ENCODE measurements at places on chromosomes 1 and 21. TPM values are rescaled to one million over a fixed set of nuclear protein-coding genes. Genes with fewer than 3 reads are reported as not detected.
A peak's percentile ranks its signal among the peaks of the same experiment; 100 is the strongest.

Gene OR2T2
- not detected for total RNA-seq

Gene LAMC2
- 3.3 TPM for total RNA-seq

Gene PRAMEF6
- total RNA-seq: not detected

Gene KRTAP13-2
- not detected for total RNA-seq

Gene CA14
- not detected for total RNA-seq

Gene LIPI
- total RNA-seq: not detected

DNA sequence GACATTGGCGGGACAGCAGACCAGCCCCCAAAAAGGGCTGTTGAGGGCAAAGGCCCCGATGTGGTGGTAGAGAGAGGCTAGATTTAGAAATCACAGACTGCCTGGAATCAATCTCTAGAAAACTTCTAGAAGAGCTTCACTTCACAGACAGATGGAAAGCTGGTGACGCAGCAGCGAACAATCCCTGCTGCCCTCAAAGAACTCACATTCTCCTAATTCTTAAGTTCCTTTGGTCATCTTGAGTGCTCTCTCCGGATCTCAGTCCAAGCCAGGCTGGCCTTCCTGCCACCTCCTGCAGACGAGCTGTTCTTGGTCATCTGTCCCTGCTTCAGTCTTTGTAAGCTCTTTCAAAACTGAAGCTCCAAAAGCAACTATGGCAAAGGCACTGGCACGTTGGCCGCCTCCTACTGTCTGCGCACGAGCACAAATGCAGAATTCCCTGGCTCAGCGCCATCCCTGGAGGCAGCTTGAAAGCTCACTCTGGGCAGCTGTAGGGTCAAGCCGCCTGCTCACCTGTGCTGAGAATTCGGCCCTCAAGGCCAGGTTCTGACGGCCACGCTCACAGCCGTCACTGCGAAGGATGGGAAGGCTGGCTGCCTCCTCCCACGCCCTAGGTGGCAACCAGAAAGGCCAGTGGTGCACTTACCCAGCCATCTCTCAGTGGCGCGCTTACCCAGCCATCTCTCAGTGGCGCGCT is 110.6 kb downstream of the NPHP4 start:
- peak; percentile 48 for DNase-seq

DNA sequence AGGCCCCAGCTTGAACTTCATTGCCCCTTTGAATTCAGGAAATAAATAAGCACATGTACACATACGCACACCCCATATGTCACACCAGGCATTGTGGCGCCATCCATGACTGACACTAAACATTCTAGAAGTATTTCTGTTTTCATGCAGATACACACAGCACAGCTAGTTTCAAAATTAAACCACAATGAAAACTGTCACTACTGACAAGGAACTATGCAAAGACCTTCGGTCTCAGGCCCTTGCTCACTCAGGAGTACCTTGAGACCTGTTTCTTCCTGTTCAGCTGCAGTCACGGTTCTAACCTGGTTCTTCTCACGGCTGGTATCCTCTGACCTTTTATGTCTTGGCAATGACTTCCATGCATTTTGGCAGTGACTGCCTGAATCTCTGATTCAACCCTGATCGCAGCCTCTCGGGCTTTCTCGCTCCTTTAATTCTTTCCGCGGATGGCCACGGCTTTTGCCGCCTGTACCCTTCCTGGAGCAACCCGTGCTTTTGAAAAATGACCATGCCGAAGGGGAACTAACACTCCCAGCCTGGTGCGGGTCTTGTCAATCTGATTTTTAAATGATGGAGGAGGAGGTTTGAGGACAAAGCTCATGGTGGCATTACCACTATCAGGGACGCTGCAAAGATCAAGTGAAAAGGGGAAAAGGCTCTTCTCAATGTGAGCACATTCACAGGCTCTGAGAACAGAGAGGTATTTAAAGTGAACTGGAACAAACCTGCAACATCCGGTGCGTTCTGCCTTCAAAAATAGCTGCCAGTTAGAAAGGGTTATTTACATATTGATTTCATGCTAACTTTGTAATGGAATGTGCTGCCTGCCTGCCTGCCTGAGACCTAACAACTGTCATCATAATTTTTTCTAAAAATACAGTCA is 384.6 kb downstream of the RRAGC start:
- DNase-seq: no peak

- peak; percentile 69 for DNase-seq
Observed at GRCh38 chr1:154912755-154913154, 23.8 kb downstream of the PMVK start.

- no peak for DNase-seq
Observed at GRCh38 chr1:56432166-56432971, 147.0 kb downstream of the PLPP3 start.

DNA sequence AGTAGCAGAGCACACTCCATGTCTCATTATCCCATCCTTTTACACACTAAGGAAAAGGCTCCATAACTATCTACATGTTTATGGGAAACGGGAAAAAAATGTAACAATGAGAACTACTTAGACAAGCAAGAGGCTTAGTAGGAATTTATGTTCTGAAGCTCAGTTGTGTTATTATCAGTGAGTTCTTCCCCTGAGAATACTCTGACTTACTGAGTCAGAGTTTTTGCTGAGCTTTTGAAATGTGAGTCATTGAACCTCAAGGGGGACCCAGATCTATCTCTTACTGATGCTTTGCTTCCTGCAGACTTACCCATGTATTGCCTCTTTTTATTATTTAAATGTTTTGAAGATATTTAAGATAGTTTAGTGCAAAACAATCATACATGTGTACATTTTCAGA is 20.1 kb downstream of the CFHR5 start:
- DNase-seq: peak; percentile 71

- peak; percentile 58 for DNase-seq
Observed at GRCh38 chr1:46523496-46524353, 27.7 kb downstream of the KNCN start.

- no peak for DNase-seq
Observed at GRCh38 chr1:150575072-150575489, 4.3 kb downstream of the MCL1 start.

DNA sequence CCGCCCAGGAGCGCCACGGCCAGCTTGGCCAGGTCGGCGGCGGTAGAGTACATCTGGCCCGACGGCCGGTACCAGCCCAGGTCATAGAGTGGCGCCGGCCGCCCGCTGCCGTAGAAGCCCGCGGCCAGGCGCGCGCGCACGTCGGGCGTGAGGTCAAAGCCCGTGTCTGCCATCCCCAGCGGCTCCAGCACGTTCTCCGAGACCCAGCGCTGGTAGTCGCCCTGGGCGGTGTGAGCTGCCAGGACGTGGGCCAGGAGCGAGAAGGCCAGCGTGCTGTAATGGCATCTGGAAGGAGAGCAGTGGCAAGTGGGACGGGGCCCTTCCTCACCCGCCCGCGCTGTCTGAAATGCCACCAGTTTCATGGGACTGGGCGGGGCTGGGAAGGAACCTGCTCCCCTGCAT is 18.9 kb downstream of the LACTBL1 start:
- no peak for DNase-seq

GRCh38 chr1:30171537-30172298 is 551.7 kb downstream of the MATN1 start:
- no peak for DNase-seq

DNA sequence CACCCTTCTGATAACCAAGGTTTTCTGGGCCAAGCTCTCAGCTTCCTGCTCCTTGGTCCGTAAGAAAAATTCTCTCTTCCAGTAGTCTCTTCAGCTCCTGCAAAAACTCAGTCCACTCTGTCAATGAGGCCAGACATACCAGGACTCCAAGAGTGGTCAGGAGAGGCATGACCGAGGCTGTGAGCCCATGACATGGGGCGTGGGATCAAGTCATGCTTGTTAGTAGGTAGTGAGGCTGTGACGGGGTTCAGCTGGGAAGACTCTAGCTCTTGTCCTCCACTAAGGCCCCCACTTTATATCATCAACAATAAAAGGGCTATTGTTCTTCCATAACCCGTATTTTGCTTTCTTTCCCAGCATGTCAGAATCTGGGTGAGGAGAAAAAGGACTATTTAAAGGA is 10.1 kb upstream of the HCRTR1 start:
- no peak for DNase-seq

DNA sequence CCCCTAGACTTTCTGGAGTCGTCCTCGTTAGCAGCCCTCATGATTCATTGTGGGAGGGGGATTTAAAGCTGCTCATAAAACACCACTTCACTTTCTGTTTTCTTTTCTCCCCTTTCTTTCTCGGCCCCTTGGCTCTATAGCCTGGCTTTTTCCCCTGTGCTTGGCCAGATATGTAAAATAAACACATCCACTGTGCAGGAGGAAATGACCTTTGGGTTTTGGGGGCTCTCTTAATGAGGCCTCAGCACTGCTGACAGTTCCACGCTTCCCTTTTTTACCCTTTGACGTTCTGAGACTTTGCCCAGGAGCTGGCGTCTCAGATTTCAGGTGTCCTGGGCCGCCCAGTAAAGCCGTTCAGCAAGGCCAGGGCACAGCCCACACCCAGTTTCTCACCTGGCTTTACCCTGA is 65.7 kb downstream of the RUNX3 start:
- DNase-seq: no peak

GRCh38 chr1:229283183-229283611 is 12.3 kb downstream of the RAB4A start:
- DNase-seq: no peak

- DNase-seq: peak; percentile 53
Observed at GRCh38 chr1:231395998-231396390, 26.1 kb downstream of the EGLN1 start.

GRCh38 chr1:185409763-185410528 is 92.9 kb upstream of the IVNS1ABP start:
- DNase-seq: no peak

- peak; percentile 80 for DNase-seq
Observed at GRCh38 chr1:44812822-44813543, 4.7 kb downstream of the BTBD19 start.

- no peak for DNase-seq
Observed at GRCh38 chr1:159968901-159969300, 14.9 kb upstream of the SLAMF9 start.

- DNase-seq: no peak
Observed at GRCh38 chr1:32818804-32819541, 1.5 kb downstream of the S100PBP start.

All from osteoblast (primary cell).